ENCODE measurements at places on chromosomes 3 and 15. TPM values are rescaled to one million over a fixed set of nuclear protein-coding genes. Genes with fewer than 3 reads are reported as not detected.

DNA sequence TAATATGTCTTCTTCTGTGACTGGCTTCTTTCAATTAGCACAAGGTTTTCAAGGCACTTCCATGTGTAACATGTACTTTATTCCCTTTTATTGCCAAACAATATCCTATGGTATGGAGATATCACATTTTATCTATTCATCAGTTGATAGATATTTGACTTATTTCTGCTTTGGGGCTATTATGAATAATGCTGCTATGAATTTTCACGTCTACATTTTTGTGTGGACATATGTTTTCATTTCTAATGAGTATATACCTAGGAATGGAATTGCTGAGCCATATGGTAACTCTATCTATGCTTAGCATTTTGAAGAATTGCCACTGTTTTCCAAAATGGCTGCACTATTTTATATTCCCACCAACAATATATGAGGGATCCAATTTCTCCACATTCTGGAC, 3.6 kb upstream of the AGTR1 start:
- no peak for DNase-seq

DNA sequence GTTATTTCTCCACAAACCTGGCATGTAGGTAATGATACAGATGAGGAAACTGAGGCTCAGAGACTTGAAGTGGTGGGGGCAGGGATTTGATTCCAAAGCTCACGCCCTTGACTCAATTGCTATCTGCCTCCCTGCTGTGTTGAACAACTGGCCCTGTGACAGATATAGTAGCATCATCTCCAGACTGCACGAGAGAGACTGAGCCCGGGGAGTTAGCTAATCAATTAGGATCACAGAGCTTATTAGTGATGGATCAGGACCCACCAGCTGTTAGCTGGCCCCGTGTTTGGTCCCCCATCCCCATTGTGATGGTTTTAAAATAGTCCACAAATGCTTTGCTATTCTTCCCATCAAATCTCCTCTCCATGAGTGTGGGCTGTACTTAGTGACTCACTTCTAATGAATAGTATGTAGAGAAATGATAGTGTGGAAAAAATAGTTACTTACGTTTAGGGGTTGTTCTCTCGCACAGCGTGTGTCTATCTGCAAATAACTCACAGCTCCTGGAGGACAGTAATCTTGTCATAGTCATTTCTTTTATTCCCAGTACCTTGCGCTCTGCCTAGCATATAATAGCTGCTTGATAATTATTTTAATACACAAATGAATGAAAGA, 74.4 kb upstream of the KLF13 start:
- DNase-seq = no peak

DNA sequence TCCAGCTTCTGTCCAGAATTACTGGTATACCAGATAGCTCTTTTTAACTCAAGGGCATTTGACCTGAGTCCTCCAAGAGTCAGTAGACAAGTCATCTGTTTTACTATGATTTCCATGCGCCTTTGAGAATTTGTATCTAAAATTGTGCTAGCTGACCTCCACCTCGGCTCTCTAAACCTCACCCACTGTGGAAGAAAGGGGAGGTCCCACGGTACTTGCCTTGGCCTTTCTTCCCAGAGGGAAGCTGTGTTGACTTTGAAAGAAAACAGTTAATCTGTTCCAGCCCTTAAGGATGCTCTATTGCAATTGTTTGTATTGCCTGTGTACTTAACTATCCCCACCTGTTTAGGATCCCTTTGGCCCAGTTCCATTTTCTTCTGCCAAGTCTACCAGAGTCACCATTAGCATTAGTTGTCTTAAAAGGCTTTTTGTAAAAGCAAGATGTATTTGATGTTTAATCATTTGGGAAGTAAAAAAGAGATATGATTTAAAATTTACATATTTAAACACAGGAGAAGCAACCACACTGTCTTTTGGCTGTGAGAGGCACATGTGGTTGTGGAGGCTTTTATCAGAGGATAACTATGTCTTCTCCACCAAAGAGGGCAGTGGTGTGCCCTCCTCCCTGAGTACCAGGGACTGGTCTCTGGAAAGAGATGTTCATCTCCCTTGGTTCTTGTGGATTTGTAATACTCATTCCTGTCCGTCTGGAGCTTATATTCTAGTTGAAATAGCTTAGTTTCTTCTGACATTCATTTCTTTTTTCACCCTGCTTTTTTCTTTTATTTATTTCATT, 88.8 kb downstream of the CRTC3 start:
- DNase-seq = no peak

DNA sequence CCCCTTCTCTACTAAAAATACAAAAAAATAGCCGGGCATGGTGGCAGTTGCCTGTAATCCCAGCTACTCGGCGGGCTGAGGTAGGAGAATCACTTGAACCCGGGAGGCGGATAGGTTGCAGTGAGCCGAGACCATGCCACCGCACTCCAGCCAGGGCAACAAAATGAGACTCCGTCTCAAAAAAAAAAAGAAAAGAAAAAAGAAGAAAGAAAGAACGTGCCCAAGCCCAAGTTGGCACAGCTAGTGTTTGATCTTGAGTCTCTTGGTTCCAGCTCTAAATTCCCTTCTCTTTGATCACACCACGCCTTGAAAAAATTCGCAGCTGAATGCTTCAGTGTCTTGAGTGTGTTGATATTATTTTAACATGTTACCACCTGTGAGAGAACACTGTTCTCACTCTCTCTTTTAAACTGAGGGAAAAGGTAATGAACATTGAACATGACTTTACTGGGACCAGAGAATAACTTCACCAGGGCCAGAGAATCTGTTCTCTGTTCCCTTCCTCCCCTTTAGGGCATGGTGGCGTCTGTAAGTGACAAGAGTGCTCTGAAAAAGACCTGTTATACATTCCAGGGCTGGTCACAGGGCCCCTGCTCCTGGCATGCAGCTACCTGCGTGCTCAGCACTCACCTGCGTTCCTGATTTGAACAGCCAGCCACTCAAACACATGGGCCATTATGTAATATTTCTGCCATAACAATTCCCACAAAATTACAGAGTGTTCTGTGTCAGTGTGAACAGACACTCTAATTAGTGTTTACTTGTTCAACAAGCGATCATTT, 19.0 kb downstream of the SLCO3A1 start:
- DNase-seq = no peak

DNA sequence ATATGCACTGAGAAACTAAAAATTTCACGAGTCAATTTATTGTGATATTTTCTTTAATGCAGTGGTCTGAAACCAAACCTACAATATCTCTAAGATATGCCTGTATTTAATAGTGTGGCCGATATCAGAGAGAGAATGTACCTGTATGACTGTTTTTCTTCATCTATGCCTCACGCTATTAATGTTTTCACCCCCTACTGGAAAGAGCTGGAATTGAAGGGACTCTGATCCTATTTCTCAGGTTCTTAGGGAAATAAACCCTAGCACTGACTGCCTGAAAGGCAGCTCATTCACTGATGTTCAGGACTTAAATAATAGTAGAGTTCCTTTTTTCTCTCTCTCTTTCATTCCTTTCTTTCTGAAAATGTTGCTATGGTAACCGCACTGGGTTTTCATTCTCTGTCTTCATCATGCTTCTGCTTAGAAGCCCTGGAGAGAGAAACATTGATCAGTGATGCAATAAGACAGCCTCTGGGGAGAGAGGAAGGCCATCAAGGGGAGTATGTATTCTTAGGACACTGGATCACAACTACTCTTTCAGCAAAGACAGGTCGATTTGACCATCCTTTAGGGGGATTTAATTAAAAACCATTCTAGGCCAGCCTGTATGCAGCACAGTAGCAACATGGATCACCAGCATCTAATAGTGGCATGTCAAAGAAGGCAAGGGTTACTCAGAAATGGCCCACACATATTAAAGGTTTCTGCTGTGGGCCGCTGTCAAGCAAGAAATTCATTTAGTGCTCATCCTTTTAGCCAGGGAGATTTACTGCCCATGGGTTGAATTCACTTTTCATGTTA, 1135.7 kb downstream of the IGSF11 start:
- DNase-seq = no peak

GRCh38 chr3:149673393-149673792, 15.6 kb upstream of the WWTR1 start:
- DNase-seq = peak; percentile 17

DNA sequence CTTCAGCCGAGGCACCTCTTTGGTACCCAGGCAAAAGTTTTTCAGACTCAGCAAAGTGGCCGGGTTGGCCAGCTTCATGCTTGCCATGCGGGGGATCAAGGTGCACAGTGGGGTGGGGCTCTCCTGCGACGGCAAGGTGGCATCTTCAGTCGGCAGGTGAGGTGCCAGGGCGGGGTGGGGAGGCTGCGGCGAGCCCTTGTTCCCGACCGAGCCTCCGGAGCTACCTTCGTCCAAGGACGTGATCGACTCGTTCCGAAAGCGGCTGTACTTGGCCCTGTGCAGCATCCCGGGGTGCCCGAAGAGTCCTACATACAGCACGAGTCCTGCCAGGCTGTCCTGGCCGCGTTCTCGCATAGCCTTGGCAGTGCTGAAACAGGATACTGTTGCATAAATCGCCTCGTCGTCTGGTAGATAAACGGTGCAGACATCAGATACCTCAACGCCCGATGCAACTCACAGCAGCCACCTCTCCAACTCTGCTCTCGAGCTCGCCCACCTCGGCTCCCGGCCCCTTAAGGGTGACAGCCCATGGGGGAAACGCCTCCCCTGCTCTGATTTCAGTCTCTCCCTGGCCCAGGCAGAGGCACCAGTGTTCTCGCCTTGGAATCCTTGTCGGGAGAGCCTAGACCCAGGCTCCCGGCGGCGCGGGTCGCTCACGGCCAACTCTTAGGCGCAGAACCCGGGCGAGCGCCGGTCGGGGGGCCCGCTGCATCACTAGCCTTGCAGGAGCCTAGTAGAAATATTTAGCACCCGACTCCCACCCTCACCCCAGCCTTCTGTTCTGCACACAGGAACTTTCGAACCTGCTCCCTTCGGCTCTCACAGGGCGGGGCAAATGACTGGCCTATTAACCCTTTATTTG, 826 bp downstream of the SHC4 start:
- DNase-seq = peak; percentile 58

GRCh38 chr3:38519651-38520050, 23.5 kb downstream of the EXOG start:
- DNase-seq = no peak

DNA sequence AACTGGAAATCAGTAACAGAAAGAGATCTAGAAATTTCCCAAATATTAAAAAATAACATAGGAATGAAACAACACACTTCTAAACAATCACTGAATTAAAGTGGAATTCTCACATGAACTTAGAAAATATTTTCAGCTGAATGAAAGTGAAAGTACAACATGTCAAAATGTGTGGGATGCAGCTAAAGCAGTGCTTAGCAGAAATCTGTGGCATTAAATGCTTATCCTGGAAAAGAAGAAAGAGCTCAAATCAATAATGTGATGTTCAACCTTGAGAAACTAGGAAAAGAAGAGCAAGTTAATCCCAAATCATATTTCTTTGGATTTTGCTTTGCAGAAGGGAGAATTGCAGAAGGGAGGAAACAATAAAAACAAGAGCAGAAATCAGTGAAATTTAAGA, 98.2 kb upstream of the NR2E3 start:
- DNase-seq = no peak

DNA sequence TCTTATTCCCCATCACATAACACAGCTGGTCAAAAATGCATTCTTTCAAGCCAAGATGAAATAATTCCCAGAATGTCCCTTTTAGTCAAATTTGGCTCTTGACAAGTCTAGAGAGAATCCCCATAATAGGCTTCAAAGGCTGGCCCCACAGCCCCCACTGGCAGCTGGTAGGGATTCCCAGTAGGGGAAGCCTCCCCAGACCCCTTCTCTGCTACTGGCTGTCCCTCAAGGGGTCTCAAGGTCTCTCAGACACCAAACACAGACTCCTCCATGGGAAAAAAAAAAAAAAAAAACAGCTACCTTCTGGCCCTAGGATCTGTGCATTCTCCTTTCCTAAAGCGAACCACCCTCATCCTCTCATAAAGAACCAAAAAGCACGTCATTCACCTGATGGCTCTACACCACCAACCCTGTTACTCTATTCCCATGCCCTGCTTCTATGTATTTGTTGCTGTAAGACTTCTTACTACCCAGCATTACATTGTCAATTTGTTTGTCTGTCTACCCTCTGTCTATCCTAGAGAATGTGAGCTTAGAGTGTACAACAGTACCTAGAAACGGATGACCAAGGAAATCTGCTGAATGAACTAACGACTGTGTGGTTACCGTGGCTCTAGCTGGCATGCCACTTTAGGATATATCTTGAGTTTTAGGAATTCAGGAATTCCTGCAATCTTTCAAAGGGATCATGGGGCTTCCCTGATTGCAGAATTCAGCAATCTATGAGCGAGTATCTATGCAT, 164.1 kb upstream of the NSMCE3 start:
- no peak for DNase-seq

EFCAB12 gene
- not detected for total RNA-seq

RBP2 gene
- total RNA-seq = not detected

Measured in fibroblast of the aortic adventitia (primary cell).